Right renal pelvis (tissue), 4 donors: ENCODE measurements at places on chromosomes 13 and 19.

DNA sequence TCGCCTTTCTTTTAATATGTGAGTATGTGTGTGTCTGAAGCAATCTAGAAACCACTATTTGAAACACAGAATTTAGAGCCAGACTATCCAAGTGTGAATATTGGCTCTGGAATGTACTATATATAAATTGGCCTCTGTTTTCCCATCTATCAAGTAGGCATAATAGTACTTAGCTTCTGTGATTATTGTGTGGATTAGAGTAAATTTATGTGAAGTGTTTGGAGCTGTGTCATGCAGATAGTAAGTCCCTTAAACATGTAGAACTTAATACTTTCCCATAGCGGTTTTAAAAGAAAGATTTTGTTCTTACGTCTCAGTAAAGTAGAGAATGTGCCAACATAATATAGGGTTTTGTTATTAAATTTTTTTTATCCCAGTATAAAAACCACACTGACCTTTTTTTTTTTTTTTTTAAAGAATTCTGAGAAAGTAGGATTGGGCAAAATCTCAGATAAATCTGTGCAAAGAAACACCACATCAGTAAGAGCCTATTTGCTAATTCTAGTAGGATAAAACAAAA is 432.3 kb downstream of the RFC3 start:
- DNase-seq, result no peak

DNA sequence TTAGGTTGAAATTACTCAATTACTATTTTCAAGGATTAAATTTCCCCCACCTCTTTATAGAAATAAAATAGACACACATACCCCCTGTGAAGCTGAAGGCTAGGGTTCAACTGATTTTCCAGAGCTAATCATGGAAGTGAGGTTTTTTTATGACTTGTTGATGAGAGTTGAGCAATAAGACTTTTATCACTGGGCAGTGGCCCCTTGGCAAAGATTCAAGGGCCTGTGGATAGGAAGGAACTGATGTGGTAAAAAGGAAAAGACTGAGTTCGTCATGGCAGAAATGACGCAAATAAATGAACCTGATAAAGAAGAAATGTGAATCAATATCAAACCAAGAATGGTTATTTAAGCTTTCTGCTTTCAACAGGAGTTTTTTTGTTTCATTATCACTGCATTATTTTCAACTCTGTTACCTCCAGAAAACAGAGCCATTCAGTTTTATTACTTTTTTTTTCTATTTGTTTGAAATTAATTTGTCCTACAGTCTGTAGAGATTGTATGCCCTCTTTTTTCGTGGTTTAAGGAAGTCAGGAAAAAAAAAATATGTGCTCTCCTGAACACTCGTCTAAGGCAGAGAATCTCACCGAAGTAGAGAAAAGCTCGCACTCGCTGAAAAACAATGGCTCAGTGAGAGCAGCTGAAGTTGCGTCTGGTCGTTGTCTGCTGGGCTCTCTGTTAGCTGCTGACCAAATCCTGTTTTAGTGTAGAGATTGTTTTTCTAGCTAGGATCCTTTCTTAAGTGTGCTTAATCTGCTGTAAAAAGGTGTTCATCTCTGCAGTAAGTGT is 38.9 kb downstream of the STOML3 start:
- no peak for DNase-seq

DNA sequence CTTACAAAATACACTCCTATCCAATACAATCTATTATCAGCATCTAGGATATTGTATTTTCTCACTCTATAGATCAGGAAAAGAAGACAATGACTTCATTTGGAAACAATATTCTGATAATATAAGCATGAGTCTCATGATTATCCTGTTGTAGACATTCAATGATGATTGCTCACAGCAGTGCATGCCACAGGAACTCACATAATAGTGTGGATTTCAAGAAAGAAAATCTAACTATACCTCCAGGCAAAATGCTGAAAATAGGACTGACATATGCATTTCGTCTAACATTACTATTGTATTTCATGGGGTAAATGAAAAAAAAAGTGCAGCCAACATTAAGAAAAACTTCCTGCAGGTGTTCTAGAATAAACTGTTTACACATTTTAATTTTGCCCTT is 122.6 kb downstream of the POSTN start:
- DNase-seq, result no peak

DNA sequence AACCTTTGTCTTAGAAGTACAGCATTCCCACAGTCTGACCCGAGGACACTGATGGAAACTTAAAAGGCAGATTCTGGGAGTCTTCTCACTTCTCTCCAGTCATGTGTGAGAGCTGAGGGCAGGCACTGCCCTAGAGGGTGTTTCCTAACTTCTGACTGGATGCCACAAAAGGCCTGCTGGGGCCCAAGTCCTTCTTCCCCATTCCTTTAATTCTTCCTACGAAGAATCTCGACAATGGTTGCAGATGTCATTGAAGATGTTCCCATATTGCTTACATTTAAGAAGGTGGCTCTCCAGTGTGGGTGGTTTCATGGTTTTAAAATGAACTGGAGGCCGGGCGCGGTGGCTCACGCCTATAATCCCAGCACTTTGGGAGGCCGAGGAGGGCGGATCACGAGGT is 27.4 kb upstream of the ZNF564 start:
- no peak for DNase-seq

DNA sequence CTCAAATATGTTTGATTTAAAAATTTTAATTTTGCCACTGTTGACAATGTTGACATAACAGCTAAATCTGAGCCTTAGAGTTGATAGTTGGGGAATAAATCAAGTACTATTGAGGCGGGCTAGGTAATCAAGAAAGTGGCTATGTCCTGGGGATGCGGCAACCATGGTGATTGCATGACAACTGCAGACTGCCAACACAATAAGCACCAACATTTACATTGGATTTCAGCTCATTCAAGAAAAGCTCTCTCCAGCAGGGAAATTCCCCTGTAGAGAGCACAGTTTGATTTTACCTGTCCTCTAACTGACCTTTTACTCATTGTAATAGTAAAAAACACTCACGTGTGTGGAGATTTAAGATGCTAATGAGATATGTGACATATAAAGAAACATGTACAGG is 63.1 kb downstream of the ZNF100 start:
- DNase-seq, result no peak

- no peak for DNase-seq
These were observed 39.9 kb downstream of the SIGLEC7 start for GRCh38 chr19:51181913-51182419.

DNA sequence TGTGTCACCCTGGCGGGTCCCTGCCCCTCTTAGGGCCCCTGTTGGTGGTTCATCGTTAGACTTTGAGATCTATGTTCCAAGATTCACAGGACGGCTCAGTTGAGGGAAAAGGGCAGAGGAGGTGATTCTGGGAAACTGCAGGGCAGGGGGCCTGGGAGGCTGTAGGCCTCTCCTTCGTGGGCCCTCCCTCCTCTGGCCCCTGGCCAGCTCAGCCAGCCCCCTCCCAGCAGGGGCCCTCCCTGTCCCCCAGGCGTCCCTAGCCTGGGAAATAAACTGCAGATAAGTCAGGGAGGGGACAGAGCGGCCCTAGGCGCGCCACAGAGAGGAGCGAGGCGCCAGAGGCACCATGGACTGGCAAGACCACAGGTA is 6.5 kb downstream of the HIF3A start:
- DNase-seq, result no peak

DNA sequence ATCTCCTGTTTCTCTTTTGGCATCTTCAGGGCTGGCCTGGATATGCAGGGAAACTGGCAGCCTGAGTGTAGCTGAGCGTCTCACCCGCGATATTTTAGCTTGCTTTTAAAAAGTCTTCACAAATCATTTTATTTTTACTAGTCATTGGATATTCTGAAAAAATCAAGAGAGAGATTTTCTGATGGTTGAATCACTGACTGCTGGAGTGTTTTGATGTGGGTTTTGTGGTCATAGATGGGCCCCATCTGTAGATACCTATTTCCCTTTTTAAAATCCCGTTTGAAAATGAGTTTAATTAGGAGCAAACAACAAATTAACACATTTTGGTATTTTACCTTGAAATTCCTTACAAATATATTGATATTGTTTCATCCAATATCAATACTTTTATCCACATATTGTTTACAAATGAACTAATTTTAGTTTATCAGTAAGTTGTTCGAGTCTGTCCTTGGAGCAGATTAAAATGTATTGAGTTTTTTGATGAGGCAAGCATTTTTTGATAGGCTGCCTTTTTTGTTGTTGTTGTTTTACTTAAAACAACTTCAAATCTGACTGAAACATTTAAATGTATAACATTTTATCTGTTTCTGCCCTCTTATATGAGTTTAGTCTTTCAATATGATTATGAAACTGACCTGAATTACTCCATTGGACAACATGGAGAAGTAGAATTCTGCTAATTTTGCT is 21.5 kb upstream of the OXGR1 start:
- no peak for DNase-seq

GRCh38 chr19:45424191-45425058 is 708 bp upstream of the ERCC1 start:
- DNase-seq, result no peak

GRCh38 chr13:25493931-25494640 is 122.3 kb downstream of the ATP8A2 start:
- DNase-seq, result no peak

DNA sequence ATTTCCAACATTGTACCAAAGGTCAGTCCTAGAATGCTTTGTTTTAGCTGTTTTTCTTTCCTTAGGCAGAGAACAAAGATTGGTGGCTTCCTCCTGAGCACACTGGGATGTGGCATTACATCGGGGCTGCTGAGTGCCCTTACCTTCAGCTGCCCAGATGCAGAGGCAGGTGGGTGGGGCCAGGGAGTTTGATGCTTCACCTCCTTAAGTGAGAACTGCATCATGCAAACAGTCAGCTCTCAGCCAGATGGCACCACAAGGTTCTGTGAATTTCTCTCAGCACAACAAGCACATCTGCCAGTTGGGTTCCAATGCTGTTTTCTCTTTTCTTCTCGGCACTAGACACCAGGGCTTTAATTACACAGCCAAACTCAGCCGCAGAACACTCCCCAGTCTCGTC is 87.4 kb upstream of the UBL3 start:
- no peak for DNase-seq

DNA sequence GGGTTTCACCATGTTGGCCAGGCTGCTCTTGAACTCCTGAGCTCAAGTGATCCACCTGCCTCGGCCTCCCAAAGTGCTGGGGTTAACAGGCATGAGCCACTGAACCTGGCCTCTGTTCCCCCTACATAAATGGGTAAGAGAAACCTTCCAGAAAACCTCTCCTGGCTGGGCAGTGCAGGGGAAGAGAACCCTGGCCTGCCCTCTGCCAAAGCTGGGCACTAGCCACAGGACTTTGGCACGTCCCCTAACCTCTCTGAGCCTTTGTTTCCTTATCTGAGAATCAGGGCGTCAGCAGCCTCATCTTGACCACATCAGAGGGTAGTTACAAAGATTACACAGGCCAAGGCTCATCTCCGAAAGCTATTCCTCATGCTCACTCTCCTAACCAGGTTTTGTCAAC is 2.2 kb downstream of the SBSN start:
- no peak for DNase-seq

- DNase-seq, result no peak
These were observed 22.3 kb downstream of the SLC7A1 start for GRCh38 chr13:29573190-29573589.

GRCh38 chr19:15902254-15902653 is 4.4 kb upstream of the CYP4F2 start:
- no peak for DNase-seq

GRCh38 chr13:91647361-91647990 is 249.1 kb downstream of the GPC5 start:
- DNase-seq, result no peak

- DNase-seq, result no peak
These were observed 360.5 kb downstream of the KCNRG start for GRCh38 chr13:50375792-50376191.

DNA sequence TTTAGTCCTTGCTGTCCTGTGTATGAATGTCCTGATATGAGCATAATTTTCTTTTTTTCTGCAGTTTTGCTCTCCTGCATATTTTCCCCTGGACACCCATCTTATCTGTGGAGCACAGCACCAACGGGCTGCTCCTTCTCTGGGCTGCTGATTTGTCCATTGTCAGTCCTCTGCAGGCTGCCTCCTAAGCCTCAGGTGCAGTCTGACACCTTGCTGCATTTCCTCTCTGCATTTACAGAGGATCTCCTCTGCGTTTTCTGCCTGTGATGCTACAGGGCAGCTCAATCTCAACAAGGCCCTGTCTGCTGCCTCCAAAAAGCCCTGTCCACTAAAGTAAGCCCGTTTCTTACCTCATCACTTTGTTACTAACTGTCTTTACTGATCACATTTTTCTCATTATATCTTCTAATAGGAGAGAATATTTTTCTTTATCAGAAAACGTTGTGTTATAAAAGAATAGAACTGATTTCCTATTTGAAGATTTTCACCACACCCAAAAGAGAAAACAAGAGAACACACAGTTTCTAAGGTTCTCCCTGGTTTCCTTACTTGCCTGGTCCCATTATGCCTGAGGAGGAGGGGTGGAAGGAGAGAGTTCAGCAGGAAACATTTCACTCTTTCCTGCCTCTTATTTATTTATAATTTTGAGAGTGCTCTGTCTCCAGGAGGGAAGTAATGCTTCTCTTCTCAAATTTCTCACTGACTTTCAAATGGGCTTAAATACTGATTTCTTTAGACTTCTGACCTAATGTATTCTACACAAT is 65.6 kb upstream of the TDRD3 start:
- DNase-seq, result no peak

GRCh38 chr19:14368011-14368513 is 13.2 kb upstream of the ADGRE5 start:
- no peak for DNase-seq

DNA sequence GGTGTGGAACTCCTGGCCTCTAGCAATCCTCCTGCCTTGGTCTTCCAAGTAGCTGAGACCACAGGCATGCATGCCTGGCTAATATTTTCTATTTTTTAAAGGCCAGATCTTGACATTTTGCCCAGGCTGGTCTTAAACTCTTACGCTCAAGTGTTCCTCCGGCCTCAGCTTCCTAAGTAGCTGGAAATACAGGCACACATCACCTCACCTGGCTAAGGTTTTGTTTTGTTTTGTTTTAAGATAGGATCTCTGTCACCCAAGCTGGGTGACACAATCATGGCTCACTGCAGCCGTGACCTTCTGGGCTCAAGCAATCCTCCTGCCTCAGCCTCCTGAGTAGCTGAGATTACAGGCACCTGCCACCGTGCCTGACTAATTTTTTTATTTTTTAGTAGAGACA is 5.5 kb upstream of the RLN3 start:
- no peak for DNase-seq

- DNase-seq, result no peak
These were observed 44.7 kb downstream of the EFNB2 start for GRCh38 chr13:106490569-106491321.

DNA sequence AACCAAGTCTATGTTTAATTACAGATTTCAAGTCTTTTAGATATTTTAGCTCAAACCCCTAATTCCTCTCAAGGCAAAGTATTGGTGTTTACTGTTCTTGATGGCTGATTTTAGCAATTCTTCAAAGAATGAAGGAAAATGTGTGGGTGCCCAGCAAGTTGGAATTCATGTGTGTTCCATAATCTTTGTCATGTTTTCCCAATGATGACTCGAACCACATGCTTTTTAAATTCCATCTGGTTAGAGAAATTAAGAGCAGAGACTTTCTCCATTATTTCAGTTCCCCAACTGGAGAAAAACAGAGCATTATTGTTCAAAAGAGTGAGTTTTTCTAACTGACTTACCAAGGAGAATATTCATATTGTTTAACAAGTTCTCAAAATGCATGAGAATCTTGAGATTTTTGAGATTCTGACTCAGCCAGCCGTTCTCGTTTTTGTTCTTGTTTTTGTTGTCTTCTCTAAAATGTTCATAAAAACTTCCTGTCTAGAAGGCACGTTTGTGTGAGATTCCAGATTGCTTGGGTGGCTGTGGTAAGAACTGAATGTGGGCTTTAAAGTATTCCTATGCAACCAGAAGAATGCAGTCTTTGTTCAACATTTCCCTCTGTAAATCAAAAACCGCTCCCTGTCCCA is 404.7 kb downstream of the IRS2 start:
- DNase-seq, result no peak
